Sciatic nerve (tissue), 2 donors: ENCODE measurements at places on chromosomes 2 and 18. TPM values are rescaled to one million over a fixed set of nuclear protein-coding genes. Genes with fewer than 3 reads are reported as not detected.
A peak's percentile ranks its signal among the peaks of the same experiment; 100 is the strongest.

GRCh38 chr2:24287171-24287570 is 73.2 kb downstream of the ITSN2 start:
- DNase-seq = no peak

DNA sequence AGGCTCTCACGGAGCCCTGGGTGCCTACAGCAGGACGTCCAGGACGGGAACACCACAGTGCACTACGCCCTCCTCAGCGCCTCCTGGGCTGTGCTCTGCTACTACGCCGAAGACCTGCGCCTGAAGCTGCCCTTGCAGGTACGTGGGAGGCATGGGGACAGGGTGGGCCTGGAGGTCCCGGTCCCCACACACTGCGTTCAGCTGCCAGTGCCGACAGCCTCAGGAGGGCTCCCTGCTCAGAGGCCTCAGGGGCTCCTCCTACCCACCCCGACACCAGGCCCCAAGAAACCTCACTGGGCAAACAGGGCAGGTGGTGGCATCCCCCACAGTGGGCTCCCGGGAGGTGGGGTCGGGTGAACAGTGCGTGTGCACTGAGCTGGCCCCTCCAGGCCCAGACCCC is 10.8 kb downstream of the ANO7 start:
- no peak for DNase-seq

GRCh38 chr2:54955358-54956110 is 94.7 kb downstream of the RTN4 start:
- no peak for DNase-seq

DNA sequence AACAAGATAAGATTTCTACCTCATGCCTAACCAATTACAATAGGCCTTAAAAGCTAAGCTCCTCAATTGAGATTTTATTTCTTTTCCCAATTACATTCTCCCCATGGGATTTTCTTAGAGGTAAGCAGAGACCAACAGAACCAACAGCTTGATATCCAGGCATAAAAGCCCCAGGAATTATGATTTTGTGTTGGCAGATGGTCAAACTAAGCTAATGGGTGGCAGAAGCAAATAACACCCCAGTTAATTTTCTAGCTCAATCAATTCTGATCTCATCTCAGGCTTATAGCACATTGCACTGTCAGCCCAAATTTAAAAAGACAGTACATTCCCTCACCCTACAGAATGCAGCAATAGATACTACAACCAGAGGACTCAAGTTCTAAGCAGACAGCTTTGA is 156.4 kb downstream of the NRXN1 start:
- no peak for DNase-seq

DNA sequence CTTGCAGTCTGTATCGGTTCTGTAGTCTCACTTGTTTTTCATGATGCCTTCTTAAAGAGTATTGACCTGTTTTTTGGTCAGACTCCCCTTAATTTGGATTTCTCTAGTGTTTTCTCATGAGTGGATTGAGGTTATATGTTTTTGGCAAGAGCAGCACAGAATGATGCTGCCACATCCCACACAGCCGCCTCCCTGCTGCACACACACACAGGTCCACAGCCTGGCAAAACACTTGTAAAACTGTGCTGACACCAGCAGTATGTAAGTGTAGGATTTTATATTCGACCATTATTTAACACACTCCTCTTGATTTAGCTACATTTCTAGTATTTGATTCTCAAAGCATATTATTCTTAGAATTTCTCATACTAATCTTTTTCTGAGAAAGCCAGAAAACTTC is 68.1 kb downstream of the ITGB1BP1 start:
- DNase-seq = no peak

GRCh38 chr2:85277416-85278158 is 50.2 kb downstream of the TGOLN2 start:
- DNase-seq = no peak

GRCh38 chr18:73409242-73409641 is 541.5 kb upstream of the NETO1 start:
- no peak for DNase-seq

DNA sequence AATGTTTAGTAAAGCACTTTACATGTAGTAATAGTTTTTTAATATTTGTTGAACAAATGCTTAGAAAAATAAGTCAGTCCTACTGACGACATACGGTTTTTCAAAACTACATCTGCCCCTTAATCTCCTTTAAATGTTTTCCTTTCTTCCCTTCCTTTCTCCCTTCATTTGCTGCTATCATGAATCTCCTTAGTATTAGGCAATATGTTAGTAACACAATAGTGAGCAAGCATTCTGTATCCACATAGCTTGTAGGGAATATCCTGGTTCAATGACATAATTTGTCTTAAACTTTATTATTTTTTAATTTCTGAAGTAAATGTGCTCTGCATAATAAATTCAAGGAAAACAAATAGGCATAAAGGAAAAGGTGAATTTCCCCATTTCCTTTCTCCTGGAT is 79.1 kb downstream of the ACSL3 start:
- DNase-seq = no peak

DNA sequence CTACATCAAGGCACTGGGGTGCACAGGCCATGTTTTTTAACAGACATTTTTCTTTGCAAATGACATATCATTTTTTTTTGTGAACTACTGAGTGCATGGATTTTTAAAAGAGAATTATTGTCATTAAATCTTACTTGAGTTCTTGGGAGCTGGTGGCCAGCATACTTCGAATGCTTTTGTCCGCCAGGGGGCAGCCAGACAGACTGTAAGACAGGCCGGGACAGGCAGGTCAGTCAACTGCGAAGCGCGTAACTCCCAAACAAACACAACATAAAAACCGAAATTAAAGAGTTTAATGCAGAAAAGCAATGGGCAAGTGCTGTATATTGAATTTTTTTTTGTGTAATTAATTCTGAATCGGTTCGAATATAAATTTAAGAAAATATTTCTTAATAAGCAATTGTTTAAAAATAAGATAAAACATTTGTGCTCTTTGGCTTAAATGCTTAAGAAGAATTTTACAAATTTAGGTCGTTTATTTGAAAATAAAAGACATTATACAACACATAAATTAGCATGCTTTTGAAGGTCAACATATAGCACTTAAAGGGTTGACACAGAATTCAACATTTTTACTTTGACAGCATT is 142.2 kb upstream of the PXDN start:
- peak; percentile 82 for DNase-seq

DNA sequence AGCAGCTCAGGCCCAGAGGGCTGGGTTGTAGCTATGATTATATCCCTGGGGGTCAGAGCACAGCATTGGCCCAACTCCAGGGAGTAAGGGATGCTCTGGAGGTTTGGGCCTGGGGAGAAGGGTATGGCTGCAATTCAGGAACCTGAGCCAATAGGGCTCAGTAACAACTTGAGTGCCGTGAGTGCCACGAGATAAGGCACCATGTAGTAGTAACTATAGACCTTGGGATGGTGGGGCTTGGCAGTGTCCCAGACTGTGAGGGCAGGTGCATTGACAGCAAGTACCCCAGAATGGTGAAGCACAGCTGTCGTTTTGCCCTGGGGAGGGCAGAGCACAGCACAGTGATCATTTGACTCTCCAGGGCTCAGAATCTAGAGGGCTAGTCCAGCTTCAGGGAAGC is 45.1 kb upstream of the ZNF396 start:
- no peak for DNase-seq

GRCh38 chr18:56109757-56110156 is 521.8 kb upstream of the TCF4 start:
- no peak for DNase-seq

- DNase-seq = no peak
Measured at GRCh38 chr18:22145160-22145559, 24.2 kb upstream of the GATA6 start.

- DNase-seq = no peak
Measured at GRCh38 chr2:238139196-238140039, 950 bp downstream of the KLHL30 start.

DNA sequence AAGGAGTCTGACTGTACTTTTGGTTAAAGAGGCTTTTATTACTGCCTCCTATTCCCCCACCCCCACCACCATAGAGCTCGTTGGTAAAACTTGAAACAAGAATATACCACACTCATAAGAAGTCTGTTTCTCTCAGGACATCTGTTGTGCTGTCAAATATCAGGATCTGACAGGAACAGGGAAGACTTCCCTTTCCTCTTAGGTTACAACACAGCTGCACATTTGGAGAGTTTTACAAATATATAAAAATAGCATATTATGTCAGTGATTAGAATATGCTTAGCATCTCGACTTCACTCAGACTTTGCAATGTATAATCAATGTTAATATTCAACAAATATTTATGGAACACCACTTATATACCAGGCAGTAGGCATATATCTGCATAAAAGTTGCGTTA is 439.6 kb upstream of the REG3G start:
- no peak for DNase-seq

DNA sequence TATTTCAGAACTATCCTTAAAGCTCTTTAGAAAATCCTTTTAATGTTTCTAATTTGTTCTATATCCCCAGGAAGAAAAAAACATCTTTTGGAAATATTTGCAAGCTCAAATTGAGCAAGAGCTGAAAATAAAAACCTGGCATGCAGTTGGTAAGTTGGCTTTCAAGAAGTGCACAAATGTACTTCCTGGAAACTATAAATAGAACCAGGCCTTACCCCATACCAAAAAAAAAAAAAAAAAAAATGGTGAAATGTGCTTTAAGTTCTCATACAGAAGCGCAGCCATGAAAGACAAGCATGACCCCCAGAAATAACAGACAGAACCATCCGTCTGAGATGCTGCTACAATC is 178.5 kb downstream of the HDAC4 start:
- no peak for DNase-seq

DNA sequence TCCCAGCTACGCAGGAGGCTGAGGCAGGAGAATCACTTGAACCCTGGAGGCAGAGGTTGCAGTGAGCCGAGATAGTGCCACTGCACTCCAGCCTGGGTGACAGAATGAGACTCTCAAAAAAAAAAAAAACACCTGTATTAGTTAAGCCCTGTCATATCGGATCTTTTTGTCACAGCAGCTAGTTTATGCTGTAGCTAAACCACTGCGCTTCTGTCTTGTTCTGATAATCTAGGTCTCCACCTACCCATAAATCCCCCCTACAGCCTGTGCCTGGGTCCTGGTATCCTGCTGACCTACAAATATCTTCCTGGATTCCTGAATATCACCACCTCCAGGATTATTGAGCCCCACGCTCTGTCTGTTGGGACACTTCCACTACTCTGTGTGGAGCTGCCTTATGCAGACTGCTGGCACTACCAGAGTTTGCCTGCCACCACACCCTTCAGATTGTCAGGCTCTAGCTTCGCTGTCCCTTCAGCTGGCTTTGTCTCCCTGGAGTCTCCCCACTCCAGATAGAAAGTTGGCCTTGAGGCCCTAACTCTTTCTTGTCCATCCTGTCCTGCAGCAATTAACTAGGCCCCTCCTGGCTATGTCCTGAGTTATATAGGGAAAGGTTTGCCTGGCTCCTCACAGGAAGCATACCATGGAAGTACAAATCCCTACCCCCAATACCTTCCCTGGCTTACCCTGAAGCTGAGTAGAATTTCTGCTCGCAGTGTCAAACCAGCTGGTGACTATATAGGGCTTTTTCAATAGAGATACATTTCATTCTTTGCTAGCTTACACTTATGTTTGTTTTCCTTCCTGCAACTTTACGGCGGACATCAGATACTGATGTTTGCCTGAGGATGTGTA is 136.0 kb upstream of the SERTAD2 start:
- DNase-seq = no peak

GRCh38 chr2:3754795-3755194 is 51.4 kb downstream of the DCDC2C start:
- no peak for DNase-seq

- no peak for DNase-seq
Measured at GRCh38 chr2:217204358-217204757, 344.5 kb upstream of the TNP1 start.

DNA sequence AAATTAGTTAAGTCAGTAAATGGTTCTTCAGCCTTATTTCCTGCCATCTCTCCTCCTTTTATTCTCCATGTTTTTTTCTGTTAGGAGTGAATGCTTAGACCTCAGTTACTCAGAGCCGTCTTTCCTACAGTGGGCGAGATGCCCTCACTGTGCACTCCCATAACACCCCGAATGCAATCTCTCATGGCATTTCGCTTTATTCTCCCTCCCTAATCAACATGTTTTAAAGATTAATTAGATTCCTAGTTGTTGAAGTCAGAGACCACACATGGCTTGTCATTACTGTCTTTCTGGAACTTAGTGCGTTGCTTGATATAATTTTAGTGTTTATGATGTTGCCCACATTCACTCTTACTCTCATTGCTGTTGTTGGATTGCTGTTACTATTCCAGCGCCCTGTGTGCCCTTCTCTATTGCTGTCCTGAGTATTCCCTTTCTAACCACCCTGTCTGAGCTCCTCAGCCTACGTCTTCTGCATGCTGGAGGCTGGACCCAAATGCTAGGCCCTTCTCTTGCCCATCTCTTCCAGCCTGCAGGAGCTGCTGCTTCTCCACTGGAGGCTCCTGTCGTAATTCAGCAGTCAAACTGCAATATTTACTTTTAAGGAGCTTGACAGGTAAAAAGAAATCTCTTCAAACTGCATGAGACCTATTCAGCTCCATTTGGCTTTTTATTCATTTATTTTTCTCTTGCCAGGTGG is 99.3 kb downstream of the MAP2 start:
- no peak for DNase-seq

GRCh38 chr2:172845028-172845630 is 109.5 kb downstream of the RAPGEF4 start:
- no peak for DNase-seq

DNA sequence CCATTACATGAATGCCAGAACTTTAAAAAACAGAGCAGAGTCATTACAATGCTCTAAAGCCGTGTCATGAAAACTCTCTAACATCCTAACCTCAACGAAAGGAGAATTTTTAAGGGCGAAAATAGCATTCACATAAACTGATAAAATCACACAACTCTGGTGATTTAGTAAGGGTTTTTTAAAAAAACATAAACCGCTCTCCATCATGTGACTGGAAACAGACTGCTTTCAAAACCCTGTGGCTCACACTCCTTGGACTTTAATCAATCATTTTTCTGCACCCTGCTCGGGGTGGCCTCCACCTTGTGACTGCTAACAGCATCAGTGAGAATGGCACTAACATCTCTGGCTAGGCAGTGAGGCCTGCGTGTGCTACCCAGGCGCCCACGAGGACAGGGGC is 12.1 kb downstream of the DOCK10 start:
- no peak for DNase-seq

Gene LRP1B
- total RNA-seq = 0.62 TPM

Gene DLX1
- total RNA-seq = 0.94 TPM

Gene STON1
- 55.3 TPM for total RNA-seq

Gene PARD6G
- 11.2 TPM for total RNA-seq

Gene RAX
- not detected for total RNA-seq

Gene PLB1
- 5.5 TPM for total RNA-seq

Gene ING5
- total RNA-seq = 46.1 TPM

Gene PASK
- 7.0 TPM for total RNA-seq

Gene CHRNG
- not detected for total RNA-seq
